ENCODE measurements at places on chromosomes 6 and 20.

- no peak for DNase-seq
- no peak overlapping the region for H3K4me3 ChIP-seq
- H3K4me1 ChIP-seq = peaks cover 18% of the 10 kb centered on the region
- H3K36me3 ChIP-seq = no peaks in the 10 kb centered on the region
- H3K27me3 ChIP-seq = no peaks in the 10 kb centered on the region
- no peak overlapping the region for H3K27ac ChIP-seq
Measured at GRCh38 chr6:136889271-136890193, 32.6 kb upstream of the SLC35D3 start.

DNA sequence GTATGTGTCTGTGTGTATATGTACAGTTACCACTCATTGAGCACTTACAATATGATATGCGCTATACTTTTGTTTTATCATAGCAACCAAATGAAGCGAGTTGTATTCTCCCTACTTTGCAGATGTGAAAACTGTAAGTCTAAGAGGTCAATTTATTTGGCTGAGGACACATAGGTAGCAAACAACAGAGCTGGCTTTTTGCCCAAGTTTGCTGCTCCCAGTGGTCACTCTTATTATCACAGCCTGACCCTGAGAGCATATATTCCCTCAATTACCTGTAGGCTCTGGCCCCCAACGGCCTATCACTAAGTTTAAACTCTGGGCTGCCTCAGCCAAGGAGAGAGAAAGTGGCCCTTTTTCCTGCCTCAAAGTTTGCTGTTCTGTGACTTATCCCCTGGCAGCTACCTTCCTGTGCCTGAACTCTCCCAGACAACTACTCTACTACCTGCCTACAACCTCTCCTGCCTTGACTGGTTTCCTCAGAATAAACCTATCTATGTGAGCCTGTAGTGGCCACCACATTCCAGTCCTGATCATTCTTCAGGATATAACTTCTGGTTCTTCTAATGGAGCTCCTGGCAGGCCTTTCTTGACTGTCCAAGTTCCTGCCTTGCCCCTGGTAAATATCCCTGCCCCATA, 221.8 kb downstream of the FRK start:
- H3K4me1 ChIP-seq = no peaks in the 10 kb centered on the region
- no peak overlapping the region for H3K4me3 ChIP-seq
- H3K27ac ChIP-seq = no peak overlapping the region
- no peaks in the 10 kb centered on the region for H3K36me3 ChIP-seq

- H3K4me3 ChIP-seq = no peak overlapping the region
- H3K4me1 ChIP-seq = peaks cover 18% of the 10 kb centered on the region
- peak overlapping the region; percentile 63 for H3K27ac ChIP-seq
- no peaks in the 10 kb centered on the region for H3K36me3 ChIP-seq
- H3K27me3 ChIP-seq = no peaks in the 10 kb centered on the region
- peak; percentile 91 for DNase-seq
Measured at GRCh38 chr6:1335367-1336037, 23.6 kb downstream of the FOXQ1 start.

- no peaks in the 10 kb centered on the region for H3K36me3 ChIP-seq
- DNase-seq = no peak
- no peaks in the 10 kb centered on the region for H3K27me3 ChIP-seq
Measured at GRCh38 chr20:54772893-54773642, 297.7 kb downstream of the DOK5 start.

GRCh38 chr6:117018771-117019170, 141.7 kb downstream of the RFX6 start:
- H3K36me3 ChIP-seq = no peaks in the 10 kb centered on the region
- no peak overlapping the region for H3K4me3 ChIP-seq
- no peak for DNase-seq
- no peaks in the 10 kb centered on the region for H3K27me3 ChIP-seq

GRCh38 chr20:24194143-24194542, 205.6 kb upstream of the GGTLC1 start:
- peak overlapping the region; percentile 71 for H3K27ac ChIP-seq
- H3K36me3 ChIP-seq = no peaks in the 10 kb centered on the region
- no peaks in the 10 kb centered on the region for H3K27me3 ChIP-seq
- no peak overlapping the region for H3K4me3 ChIP-seq

GRCh38 chr6:35014341-35014740, 125.3 kb downstream of the ANKS1A start:
- H3K4me3 ChIP-seq = no peak overlapping the region
- DNase-seq = no peak

- no peak overlapping the region for H3K27ac ChIP-seq
- DNase-seq = peak; percentile 49
- H3K27me3 ChIP-seq = no peaks in the 10 kb centered on the region
- peaks cover 8% of the 10 kb centered on the region for H3K4me1 ChIP-seq
Measured at GRCh38 chr20:50850721-50851286, 55.9 kb downstream of the BCAS4 start.

- H3K36me3 ChIP-seq = no peaks in the 10 kb centered on the region
- no peak for DNase-seq
- H3K27ac ChIP-seq = no peak overlapping the region
- no peaks in the 10 kb centered on the region for H3K27me3 ChIP-seq
- H3K4me1 ChIP-seq = peaks cover 6% of the 10 kb centered on the region
- H3K4me3 ChIP-seq = no peak overlapping the region
Measured at GRCh38 chr6:149054559-149055194, 262.8 kb upstream of the TAB2 start.

DNA sequence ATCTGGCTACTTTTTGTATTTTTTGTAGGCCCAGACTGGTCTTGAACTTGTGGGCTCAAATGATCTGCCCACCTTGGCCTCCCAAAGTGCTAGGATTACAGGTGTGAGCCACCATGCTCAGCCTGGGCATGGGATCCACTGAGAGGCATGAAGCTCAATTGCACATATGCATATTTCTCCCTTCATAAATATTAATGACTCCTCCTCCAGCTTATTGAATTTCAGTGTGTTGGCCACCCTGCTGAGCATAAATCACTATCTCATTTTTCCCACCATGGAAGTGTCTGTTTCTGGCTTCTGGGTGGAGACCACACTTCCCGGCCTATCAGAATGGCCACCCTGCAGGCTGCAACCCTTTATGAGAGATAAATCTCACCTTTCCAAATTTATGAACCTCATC, 53.6 kb upstream of the KIF16B start:
- no peaks in the 10 kb centered on the region for H3K36me3 ChIP-seq
- no peaks in the 10 kb centered on the region for H3K27me3 ChIP-seq
- H3K4me3 ChIP-seq = no peak overlapping the region
- no peak for DNase-seq
- H3K4me1 ChIP-seq = no peaks in the 10 kb centered on the region

GRCh38 chr20:40154514-40154913, 534.5 kb downstream of the MAFB start:
- H3K4me3 ChIP-seq = no peak overlapping the region
- H3K27ac ChIP-seq = no peak overlapping the region
- DNase-seq = no peak
- peaks cover 3% of the 10 kb centered on the region for H3K27me3 ChIP-seq
- H3K4me1 ChIP-seq = no peaks in the 10 kb centered on the region

DNA sequence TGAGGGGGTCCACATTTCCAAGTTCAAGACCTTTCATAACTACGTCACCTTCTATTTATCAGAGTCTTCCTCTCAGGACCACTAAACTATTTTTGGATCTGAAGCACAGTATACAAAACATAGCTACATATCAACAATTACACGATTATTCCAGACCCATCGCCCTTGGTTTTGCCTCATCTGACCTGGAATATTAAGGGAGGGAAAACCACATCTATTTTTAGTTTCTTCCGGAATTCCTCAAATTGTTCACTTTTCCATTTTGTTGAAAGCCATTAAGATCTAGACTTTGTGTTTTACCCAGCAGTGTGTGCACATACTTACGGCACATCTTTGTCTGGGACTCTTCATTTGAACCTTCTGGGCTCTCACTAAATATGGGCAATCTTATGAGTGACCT, 12.0 kb upstream of the ADGRF5 start:
- no peaks in the 10 kb centered on the region for H3K36me3 ChIP-seq
- no peaks in the 10 kb centered on the region for H3K27me3 ChIP-seq
- no peaks in the 10 kb centered on the region for H3K4me1 ChIP-seq
- no peak overlapping the region for H3K4me3 ChIP-seq

DNA sequence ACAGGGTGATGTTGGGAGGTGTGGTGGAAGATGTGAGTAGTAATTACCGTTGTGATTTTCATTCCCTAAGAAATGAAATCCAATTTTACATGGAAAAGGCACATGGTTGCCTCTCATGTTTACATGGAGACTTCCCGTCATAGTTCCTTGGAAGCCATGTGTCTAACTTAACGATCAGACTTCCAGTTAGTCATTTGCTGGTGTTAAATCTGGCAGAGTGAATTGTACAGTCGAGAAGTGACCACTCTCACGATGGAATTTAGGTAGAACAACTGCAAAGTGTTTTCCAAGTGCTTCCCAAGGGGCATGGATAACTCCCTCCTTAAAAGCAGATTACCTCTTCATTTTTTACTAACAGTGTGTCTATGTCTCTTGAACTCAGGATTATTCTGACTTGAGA, 145.8 kb upstream of the CCN2 start:
- no peaks in the 10 kb centered on the region for H3K4me1 ChIP-seq
- H3K27ac ChIP-seq = no peak overlapping the region
- no peaks in the 10 kb centered on the region for H3K27me3 ChIP-seq
- H3K4me3 ChIP-seq = no peak overlapping the region
- no peak for DNase-seq
- H3K36me3 ChIP-seq = no peaks in the 10 kb centered on the region

DNA sequence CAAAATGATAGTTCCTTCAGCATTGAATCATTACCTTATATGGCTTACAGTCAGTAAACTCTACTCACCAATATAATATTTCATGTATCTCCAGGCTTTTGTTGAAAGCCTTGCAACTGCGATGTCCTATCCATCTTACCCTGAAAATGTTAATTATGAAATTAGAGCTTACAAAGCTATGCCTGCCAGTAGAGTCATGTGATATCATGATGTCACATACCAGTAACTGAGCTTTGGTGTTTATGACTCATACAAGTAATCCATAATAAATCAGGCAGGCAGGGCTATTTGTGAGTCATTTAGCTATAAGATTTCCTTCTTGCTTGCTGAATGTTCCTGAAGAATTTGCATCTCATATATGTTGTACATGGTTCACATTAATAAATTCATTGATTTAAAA, 44.9 kb upstream of the FAM83B start:
- peak overlapping the region; percentile 45 for H3K27ac ChIP-seq
- H3K36me3 ChIP-seq = no peaks in the 10 kb centered on the region
- H3K27me3 ChIP-seq = no peaks in the 10 kb centered on the region

DNA sequence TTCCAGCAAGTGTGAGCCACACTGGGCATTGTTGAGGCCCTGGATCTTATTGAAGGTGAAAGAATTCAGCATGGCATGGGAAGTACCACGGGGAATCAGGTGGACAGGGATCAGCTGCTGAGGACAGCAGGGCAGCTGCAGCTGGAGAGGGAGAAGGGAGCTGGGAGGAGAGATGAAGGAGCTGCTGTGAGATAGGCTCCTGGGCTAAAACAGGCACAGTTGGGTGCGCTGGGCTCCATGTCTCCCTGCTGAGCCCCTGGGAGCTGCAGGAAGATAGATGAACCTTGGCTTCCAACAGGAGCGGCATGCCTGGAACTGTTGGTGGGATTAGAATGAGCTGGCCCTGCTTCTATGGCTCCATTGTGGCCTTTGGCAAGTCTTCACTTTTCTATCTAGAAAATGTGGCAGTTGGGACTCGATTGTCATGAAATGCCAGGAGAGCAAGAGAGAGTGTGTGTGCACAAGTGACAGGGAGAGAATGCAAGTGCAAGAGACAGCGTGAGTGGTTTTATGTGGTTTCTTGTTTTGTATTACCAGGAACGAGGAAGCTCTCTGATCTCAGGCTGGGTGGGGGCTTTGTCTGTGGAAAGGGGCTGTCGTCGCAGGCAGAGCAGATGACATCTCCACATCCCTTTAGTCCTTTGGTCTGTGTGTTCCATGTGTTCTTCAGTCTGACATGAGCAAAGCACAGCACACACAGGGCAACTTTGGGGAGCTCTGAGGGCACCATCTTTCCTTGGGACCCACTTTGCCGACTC, 20.4 kb downstream of the SNPH start:
- H3K36me3 ChIP-seq = no peaks in the 10 kb centered on the region
- no peaks in the 10 kb centered on the region for H3K27me3 ChIP-seq
- H3K27ac ChIP-seq = no peak overlapping the region
- no peak overlapping the region for H3K4me3 ChIP-seq

DNA sequence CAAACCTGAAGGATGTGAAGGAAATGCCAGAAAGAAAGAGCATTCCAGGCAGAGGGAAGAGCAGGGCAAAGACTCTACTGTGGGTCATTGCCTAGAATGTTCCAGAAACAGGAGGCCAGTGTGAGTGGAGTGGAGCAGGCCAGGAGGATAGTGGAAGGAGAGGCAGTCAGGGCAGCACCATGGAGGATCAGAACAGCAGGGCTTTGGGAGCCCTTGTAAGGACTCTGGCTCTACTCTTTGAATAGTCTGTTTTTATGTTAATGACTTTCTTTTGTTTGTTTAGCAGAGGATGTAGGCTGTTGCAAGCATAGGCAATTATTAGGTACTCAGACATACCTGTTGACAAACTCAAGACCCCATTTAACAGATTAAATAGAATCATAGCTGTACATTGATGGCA, 23.6 kb upstream of the FBXL4 start:
- H3K36me3 ChIP-seq = no peaks in the 10 kb centered on the region
- no peak overlapping the region for H3K4me3 ChIP-seq
- no peaks in the 10 kb centered on the region for H3K27me3 ChIP-seq
- H3K27ac ChIP-seq = no peak overlapping the region
- no peak for DNase-seq

DNA sequence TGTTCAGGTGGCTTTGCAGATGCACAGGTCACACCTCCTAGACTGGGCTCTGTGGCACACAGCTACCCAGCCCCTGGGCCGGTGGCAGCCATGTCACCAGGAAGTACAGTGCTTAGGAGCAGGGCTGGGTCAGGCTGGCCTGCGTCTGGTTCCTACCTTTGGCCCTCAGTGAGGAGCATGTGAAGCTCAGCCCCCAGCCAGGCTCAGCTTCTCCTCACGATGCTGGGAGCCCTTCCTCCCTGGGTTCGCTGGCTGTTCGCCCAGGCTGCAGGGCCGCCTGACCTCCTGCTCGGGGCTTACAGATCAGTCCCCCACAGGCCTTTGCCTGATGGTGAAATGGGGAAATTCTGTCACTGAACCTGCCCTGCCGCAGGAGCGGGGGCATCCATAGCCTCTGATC, 23.1 kb downstream of the SPATA2 start:
- no peaks in the 10 kb centered on the region for H3K4me1 ChIP-seq
- H3K36me3 ChIP-seq = no peaks in the 10 kb centered on the region
- no peak for DNase-seq
- no peak overlapping the region for H3K4me3 ChIP-seq
- no peaks in the 10 kb centered on the region for H3K27me3 ChIP-seq
- H3K27ac ChIP-seq = no peak overlapping the region

- peak overlapping the region; percentile 91 for H3K27ac ChIP-seq
- no peaks in the 10 kb centered on the region for H3K27me3 ChIP-seq
- DNase-seq = peak; percentile 45
- H3K4me3 ChIP-seq = no peak overlapping the region
- no peaks in the 10 kb centered on the region for H3K36me3 ChIP-seq
- H3K4me1 ChIP-seq = peaks cover 62% of the 10 kb centered on the region
Measured at GRCh38 chr20:31713312-31714273, 9.1 kb downstream of the BCL2L1 start.

- peak overlapping the region; percentile 0 for H3K27ac ChIP-seq
- H3K36me3 ChIP-seq = no peaks in the 10 kb centered on the region
- H3K4me3 ChIP-seq = no peak overlapping the region
- DNase-seq = peak; percentile 24
Measured at GRCh38 chr6:35611240-35611639, 77.5 kb downstream of the FKBP5 start.
